ENCODE measurements at places on chromosomes 5 and 9.

GRCh38 chr5:161414037-161414436 lies 132.5 kb downstream of the GABRB2 start:
- DNase-seq = no peak

DNA sequence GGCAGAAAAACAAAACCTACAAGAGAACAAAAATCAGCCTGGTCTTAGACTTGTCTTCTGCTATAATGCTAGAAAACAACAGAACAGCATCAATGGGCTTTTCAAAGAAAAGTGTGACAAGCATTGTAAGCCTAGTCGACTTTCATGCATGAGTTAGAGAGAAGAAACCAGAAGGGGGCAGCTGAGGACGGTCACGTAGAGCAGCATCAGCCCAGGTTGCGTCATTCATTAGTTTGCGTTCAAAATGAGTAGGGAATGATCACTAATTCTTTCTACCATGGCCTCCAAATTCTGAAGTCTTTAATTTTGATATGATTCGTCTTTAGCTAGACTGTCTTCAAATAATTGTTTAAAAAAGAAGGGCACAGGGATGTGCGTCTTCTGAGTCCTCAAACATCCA lies 4.7 kb upstream of the ISCA1 start:
- DNase-seq = no peak

GRCh38 chr5:154972476-154973080 lies 31.7 kb downstream of the MRPL22 start:
- DNase-seq = peak; percentile 50

- no peak for DNase-seq
These were observed 158.8 kb downstream of the DEPDC1B start for GRCh38 chr5:60540856-60541805.

GRCh38 chr9:99978221-99978620 lies 71.8 kb downstream of the STX17 start:
- no peak for DNase-seq

- DNase-seq = no peak
These were observed 369.0 kb upstream of the IRX4 start for GRCh38 chr5:2251751-2252150.

- DNase-seq = no peak
These were observed 830.6 kb upstream of the SEMA6A start for GRCh38 chr5:117405197-117405596.

- DNase-seq = no peak
These were observed 91.5 kb downstream of the ADAMTS6 start for GRCh38 chr5:65390208-65390607.

- DNase-seq = no peak
These were observed 178.0 kb downstream of the GAPVD1 start for GRCh38 chr9:125439434-125440272.

- DNase-seq = no peak
These were observed 40.1 kb downstream of the ALDH1A1 start for GRCh38 chr9:72912476-72913381.

DNA sequence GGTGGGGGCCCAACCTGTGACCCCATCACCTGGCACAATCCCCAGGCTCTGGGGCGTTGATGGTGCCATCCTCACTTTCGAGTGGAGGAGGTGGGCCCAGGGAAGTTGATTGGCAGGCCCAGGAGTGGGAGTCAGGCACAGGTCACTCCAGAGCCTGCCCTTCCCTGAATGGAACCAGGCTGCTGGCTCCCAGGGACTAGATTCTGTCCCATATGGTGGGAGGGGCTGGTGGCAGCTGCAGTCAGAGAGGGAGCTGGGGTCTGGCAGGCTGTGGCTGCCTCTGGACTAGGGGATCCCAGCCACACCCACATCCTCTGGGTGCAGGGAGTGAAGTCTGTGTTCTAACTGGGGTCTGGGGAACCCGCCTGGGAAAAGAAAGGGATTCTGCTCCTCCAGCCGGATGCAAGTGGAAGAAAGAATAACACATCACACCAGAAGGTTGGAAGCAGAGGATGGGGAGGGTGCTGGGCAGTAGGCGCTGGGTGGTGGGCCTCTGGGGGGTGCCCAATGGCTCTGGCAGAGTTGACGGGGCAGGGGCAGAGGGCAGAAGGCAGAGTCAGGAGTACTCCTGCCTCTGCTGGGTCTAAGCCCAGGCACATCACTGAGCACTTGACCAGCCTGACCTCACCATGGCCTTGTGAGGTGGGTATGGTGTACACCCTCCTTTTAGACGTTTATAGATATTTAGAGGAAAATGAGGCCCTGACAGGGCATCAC lies 25.8 kb downstream of the CEL start:
- no peak for DNase-seq

DNA sequence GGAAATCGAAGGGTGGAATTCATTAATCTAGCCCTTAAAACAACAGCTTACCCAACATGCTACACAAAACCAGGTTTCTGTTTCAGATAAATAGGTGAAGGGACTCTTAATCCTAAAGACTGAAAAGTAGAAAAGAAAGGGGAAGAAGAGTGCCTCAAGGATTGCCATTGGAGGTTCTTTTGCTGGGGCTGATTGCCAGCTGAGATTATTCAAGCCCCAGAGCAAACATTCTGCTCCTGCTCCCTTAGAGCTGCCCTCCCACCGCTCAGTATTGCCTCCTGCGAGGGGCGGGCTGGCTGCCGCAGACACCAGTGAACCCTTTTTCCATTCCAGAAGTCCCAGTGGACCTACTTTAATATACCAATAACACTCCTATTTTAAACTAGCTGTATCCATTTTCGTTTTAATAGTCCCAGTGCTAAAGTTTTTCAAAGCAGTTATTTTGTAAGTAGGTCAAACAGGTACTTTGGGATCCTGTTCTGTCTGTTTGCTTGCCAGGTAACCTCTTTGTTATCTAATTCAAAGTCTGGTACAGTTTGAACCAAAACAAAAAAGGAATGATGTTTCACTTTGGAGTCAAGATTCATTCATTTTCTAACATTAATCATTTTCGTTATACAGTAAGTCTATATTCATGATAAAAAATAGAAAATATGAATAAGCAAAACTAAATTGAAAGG lies 38.6 kb downstream of the HMGCS1 start:
- no peak for DNase-seq

- DNase-seq = peak; percentile 82
These were observed 243.6 kb downstream of the AUH start for GRCh38 chr9:91117959-91118703.

- no peak for DNase-seq
These were observed 368.0 kb downstream of the IRX1 start for GRCh38 chr5:3963652-3964051.

DNA sequence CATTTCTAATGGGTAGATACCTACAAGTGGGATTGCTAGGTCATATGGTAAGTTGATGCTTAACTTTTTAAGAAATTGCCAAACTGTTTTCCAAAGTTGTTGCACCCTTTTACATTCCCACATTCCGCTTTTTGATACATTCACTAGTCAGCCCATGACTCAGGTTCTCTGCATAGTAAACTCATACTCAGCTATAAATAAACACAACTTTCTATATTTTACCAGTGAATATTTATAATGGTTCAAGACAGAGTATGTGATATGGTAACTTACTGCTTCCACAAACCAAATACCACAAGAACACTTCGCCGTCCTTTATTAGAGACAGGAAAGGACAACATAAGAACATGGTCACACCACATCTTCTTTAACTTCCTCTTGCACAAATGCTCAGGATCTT lies 54.0 kb downstream of the PLPP1 start:
- DNase-seq = no peak

GRCh38 chr5:141512911-141513626 lies 24.2 kb downstream of the PCDHGC5 start:
- DNase-seq = peak; percentile 85

- no peak for DNase-seq
These were observed 364.6 kb upstream of the TRPC7 start for GRCh38 chr5:136729901-136730355.

DNA sequence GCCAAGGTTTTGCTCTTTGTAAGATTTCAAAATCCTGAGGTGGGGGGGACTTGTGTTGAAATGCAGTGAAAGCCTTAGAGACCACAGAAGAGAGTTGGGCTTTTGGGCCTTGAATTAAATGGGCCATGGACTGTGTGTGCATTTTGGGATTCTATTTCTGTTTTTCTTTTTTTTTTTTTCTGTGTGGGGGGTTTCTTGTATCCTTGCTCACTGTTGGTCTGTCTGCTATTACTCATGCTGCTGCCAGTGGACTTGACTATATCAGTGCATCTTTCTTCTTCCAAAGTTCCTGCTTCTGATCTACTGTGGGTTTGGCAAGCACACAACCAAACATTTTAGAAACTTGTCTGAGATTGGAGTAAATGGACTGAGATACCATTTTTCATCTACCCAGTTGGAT lies 344.9 kb downstream of the ARL15 start:
- no peak for DNase-seq

DNA sequence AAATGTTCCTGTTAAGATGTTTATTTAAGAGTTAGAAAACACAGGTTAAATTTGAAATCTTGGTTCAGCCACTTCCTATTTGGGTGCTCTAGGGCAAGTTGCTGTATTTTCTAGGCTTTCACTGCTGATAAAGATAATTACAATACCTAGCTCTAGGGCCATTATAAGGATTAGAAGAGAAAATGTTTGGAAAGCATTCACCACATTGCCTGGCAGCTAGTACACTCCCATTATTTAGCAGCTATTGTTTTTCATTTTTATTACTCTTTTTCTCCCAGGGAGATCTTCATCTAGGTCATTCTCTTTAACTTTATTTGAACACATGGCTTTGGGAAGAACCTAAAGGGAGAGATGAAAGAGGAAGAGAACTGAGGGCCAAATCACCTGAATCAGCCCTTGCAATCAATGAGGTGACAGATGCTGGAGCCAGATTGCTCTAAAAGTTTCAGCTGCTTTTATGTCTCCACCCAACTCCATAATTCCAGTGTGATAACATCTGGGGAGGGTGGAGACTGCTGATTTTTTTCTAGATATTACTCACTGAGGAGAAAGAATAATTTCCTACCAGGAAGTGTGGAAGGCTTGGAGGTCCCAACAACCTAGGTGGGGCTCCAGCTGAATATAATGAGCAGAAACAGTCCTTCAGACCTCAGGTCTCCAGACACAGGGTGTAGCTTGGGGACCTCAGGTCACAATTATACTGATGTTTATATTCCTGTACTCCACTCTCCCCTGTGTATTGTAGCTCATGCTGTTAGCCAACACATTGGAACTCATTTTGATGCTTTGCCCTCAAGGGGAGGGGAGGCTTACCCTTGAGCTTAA lies 640.0 kb downstream of the RAB3C start:
- no peak for DNase-seq

- no peak for DNase-seq
These were observed 6.3 kb downstream of the RAPGEF1 start for GRCh38 chr9:131733541-131734061.

- DNase-seq = no peak
These were observed 29.5 kb upstream of the TGFBR1 start for GRCh38 chr9:99075246-99075912.

- DNase-seq = no peak
These were observed 70.5 kb upstream of the OR2K2 start for GRCh38 chr9:111400564-111400898.

- DNase-seq = no peak
These were observed 47.6 kb downstream of the GABRA1 start for GRCh38 chr5:161895514-161895913.

DNA sequence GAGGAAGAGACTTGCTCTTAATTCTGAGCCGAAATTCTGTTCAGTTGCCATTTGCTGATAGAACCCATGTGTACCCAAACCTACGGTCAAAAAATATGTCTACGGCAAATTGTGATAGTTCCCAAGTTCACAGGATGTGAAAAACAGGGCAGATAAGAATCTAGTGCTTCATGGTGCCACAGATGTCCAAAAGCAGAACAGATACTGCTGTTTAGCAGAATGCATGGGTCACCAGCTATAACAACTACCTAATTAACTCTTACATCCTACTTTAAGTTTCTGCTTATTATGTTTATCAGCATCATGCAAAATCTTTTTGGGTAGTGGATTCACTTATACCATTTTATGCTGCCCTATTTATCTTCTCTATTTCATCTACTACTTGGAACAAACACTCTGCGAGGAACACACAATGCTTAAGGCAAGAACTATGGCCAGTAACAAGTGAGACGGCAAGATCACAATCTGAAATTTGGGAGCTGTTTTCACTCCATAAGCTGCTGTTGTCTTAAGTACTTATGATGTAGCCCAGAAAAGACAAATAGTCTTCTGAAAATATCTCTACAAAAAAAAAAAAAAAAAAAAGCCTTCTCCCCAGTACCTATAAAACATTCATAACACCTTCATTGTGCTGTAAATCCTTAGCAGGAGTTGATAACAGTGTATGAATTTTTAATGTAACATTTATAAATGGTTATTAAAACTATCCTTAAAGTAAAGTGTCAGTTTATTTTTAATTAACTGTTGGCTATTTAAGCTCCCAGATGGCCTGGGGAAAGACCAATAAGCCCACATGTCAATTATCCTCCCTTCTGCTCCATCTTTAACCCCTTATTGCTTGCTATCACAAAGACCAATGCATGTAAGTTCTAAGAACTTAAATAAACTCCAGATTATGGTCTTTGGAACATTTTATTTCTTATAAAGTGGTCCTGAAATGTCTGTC lies 232.3 kb downstream of the TLR4 start:
- DNase-seq = no peak

- DNase-seq = no peak
These were observed 27.0 kb upstream of the FRRS1L start for GRCh38 chr9:109193974-109194556.

- no peak for DNase-seq
These were observed 72.9 kb downstream of the BAAT start for GRCh38 chr9:101311758-101312420.

GRCh38 chr5:57818397-57818796 lies 335.8 kb upstream of the ACTBL2 start:
- no peak for DNase-seq

DNA sequence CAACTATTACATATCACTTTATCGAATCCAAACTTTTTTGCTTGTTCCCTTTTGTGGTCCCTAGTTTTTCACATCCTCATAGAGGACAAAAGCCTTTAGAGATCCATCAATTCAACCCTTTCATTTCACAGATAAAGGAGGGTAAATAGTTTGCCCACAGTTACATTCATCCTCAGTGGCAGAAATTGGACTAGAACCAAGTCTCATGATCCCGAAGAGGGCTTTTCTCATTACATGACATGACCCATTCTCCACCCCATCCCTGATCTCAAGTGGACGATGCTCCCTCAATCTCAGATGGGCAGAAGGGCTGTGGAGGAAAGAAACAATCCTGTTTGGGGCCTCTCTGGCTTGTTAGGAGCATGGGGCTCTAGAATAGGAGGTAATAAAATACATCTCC lies 23.1 kb downstream of the TICAM2 start:
- DNase-seq = no peak

- DNase-seq = no peak
These were observed 3.1 kb downstream of the CXXC5 start for GRCh38 chr5:139651043-139651834.

- DNase-seq = no peak
These were observed 153.8 kb downstream of the GOLPH3 start for GRCh38 chr5:32020271-32020670.

DNA sequence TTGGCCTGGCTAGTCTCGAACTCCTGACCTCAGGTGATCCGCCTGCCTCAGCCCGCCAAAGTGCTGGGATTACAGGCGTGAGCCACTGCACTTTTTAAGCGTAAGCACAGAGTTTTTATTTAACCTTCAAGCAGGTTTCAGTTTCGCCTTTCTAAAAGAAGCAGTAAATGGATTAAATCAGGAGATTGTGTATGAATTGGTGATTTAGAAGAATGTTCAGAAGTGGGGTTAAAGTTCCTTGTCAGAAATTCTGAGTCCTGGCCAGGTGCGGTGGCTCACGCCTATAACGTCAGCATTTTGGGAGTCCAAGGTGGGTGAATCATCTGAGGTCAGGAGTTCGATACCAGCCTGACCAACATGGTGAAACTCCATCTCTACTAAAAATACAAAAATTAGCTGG lies 12.2 kb downstream of the HSPA4 start:
- DNase-seq = no peak

Measured in right forelimb (tissue), 1 donor.